PC-9 (cell line): ENCODE measurements at places on chromosomes 11 and 22.

DNA sequence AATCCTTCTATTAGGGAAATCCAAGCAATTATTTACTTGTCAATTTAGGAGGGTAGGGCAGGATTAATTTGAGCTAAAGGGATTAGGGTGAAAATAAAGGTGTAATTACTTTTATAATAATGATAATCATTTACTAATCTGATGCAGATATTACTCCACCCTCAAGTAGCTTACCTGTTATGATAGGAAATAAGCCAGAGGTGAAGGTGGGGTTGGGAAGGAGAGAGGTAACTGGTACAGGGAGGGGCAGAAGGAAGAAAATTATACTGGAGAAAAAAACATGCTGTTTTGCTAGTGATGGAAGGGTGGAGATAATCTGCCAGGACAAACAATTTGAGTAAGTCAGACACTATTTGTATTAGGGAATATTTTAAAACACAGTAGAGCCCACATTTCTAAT, 157.7 kb downstream of the BARX2 start:
- H3K4me3 ChIP-seq, result no peak overlapping the region
- H3K27ac ChIP-seq, result no peak overlapping the region
- 0 out of 2 replicates have a peak, but pooled peaks cover 6% of the 10 kb centered on the region for H3K4me1 ChIP-seq
- H3K27me3 ChIP-seq, result no peaks in the 10 kb centered on the region

- H3K4me1 ChIP-seq, result no peaks in the 10 kb centered on the region
- H3K27me3 ChIP-seq, result no peaks in the 10 kb centered on the region
- H3K27ac ChIP-seq, result no peak overlapping the region
- H3K4me3 ChIP-seq, result no peak overlapping the region
- H3K36me3 ChIP-seq, result no peaks in the 10 kb centered on the region
Observed at GRCh38 chr11:34790620-34791019, 125.6 kb downstream of the APIP start.

- H3K4me3 ChIP-seq, result no peak overlapping the region
- no peaks in the 10 kb centered on the region for H3K36me3 ChIP-seq
- no peak overlapping the region for H3K27ac ChIP-seq
- H3K27me3 ChIP-seq, result no peaks in the 10 kb centered on the region
- H3K4me1 ChIP-seq, result peaks cover 60% of the 10 kb centered on the region
Observed at GRCh38 chr11:16977994-16978315, 36.3 kb downstream of the PLEKHA7 start.

GRCh38 chr11:70851907-70852306, 400.5 kb downstream of the SHANK2 start:
- H3K27me3 ChIP-seq, result no peaks in the 10 kb centered on the region
- no peaks in the 10 kb centered on the region for H3K4me1 ChIP-seq
- H3K36me3 ChIP-seq, result no peaks in the 10 kb centered on the region
- no peak overlapping the region for H3K4me3 ChIP-seq

DNA sequence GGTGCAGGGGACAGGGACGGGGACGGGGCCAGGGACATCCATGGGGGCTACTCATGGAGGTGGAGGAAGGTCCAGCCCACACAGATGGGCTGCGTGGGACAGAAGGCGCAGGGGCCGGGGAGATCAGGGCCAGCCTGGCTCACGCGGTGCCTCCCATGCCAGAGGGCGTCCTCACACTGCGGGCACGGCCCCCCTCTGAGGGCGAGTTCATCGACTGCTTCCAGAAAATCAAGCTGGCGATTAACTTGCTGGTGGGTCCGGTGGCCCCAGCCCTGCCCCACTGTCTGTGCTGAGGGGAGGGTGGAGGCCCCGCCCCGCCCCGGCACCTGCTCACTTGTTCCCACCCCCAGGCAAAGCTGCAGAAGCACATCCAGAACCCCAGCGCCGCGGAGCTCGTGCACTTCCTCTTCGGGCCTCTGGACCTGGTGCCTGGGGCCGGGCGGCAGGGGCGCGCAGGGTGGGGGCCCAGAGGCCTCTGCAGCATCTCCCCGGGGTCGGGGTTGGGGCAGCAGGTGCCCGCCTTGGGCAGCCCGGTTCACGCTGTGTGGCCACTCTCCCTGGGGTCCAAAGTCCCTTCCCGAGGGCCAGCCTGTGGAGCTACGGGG, 15.8 kb downstream of the EPS8L2 start:
- no peaks in the 10 kb centered on the region for H3K36me3 ChIP-seq
- H3K27me3 ChIP-seq, result no peaks in the 10 kb centered on the region
- peaks cover 3% of the 10 kb centered on the region for H3K4me1 ChIP-seq
- no peak for DNase-seq
- H3K4me3 ChIP-seq, result no peak overlapping the region

DNA sequence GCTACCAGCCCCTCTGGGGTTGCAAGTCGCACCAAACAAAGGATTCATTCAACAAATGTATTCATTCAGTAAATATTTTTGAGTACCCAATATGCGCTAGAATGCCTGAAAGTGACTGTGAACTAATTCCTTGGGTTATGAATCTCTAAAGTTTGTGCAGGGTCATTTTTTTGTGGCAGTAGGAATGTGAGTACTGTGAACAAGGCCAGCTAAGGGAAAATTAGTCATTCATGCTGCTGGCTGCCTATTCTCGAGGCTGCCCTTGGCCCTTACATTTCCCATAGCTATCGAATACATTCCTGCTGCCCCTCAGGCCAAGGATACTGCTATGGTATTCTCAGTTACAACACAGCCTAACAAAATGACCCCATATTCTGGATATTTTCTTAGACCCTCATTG, 141.6 kb downstream of the TRPC6 start:
- H3K36me3 ChIP-seq, result no peaks in the 10 kb centered on the region
- H3K27me3 ChIP-seq, result no peaks in the 10 kb centered on the region
- no peak overlapping the region for H3K27ac ChIP-seq
- H3K4me1 ChIP-seq, result no peaks in the 10 kb centered on the region
- no peak for DNase-seq
- H3K4me3 ChIP-seq, result no peak overlapping the region

GRCh38 chr22:46896166-46896565, 133.7 kb downstream of the TBC1D22A start:
- no peaks in the 10 kb centered on the region for H3K27me3 ChIP-seq
- no peak overlapping the region for H3K4me3 ChIP-seq
- no peak for DNase-seq
- 0 out of 2 replicates have a peak, but pooled peaks cover 3% of the 10 kb centered on the region for H3K36me3 ChIP-seq

DNA sequence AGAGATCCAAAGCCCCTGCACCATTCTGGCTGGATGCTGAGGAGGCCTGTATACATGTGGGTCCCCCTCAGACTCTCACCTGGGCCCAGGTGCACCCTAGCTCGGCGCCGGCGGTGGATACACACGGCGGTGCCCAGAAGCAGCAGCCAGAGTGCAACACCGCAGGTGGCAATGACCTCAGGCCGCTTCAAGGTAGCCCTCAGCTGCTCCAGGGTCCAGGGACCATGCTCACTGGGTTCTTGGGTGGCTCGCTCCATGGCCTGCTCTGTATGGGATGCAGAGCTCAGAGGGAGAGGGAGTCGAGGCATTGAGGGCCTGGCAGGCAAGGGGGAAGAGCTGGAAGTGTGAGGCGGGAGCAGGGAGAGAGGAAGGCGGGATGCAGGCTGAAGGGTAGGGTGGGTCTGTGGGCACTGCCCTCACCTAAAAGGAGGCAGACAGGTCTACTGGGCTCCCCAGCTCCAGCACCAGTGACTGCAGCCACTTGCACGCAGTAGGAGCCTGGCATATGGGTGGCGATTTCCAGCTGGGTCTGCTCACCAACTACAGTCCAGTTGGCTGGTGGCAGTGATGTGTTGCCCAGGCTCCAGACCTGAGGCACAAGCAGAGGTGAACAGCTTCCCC, 3.8 kb downstream of the ROBO4 start:
- no peaks in the 10 kb centered on the region for H3K36me3 ChIP-seq
- H3K4me3 ChIP-seq, result no peak overlapping the region
- peaks cover 12% of the 10 kb centered on the region for H3K4me1 ChIP-seq
- no peak for DNase-seq

GRCh38 chr11:114813189-114813718, 134.9 kb downstream of the NXPE2 start:
- no peak overlapping the region for H3K27ac ChIP-seq
- no peak overlapping the region for H3K4me3 ChIP-seq
- no peak for DNase-seq
- H3K27me3 ChIP-seq, result peaks cover 7% of the 10 kb centered on the region; the same call in 1 of the 2 replicates
- H3K36me3 ChIP-seq, result no peaks in the 10 kb centered on the region

GRCh38 chr22:19119949-19120348, 2.3 kb downstream of the DGCR2 start:
- no peaks in the 10 kb centered on the region for H3K27me3 ChIP-seq
- H3K36me3 ChIP-seq, result no peaks in the 10 kb centered on the region
- peaks cover 15% of the 10 kb centered on the region for H3K4me1 ChIP-seq
- H3K27ac ChIP-seq, result no peak overlapping the region
- no peak overlapping the region for H3K4me3 ChIP-seq

GRCh38 chr22:24706732-24707469, 67.6 kb downstream of the PIWIL3 start:
- H3K4me1 ChIP-seq, result no peaks in the 10 kb centered on the region
- H3K27me3 ChIP-seq, result peaks cover 45% of the 10 kb centered on the region
- H3K4me3 ChIP-seq, result no peak overlapping the region
- DNase-seq, result no peak
- H3K36me3 ChIP-seq, result no peaks in the 10 kb centered on the region

GRCh38 chr22:20457506-20458240, 20.0 kb upstream of the SCARF2 start:
- H3K36me3 ChIP-seq, result no peaks in the 10 kb centered on the region
- H3K4me3 ChIP-seq, result no peak overlapping the region
- DNase-seq, result no peak
- no peaks in the 10 kb centered on the region for H3K4me1 ChIP-seq
- H3K27me3 ChIP-seq, result no peaks in the 10 kb centered on the region

- no peaks in the 10 kb centered on the region for H3K27me3 ChIP-seq
- no peaks in the 10 kb centered on the region for H3K36me3 ChIP-seq
- peaks cover 51% of the 10 kb centered on the region for H3K4me1 ChIP-seq
- peak overlapping the region; percentile 2; the same call in 1 of the 2 replicates for H3K4me3 ChIP-seq
- DNase-seq, result no peak
Observed at GRCh38 chr22:39282645-39283321, 36.6 kb downstream of the RPL3 start.

- no peak overlapping the region for H3K27ac ChIP-seq
- DNase-seq, result peak; percentile 12
- no peaks in the 10 kb centered on the region for H3K27me3 ChIP-seq
- H3K36me3 ChIP-seq, result peaks cover 62% of the 10 kb centered on the region
- no peaks in the 10 kb centered on the region for H3K4me1 ChIP-seq
- no peak overlapping the region for H3K4me3 ChIP-seq
Observed at GRCh38 chr22:41273128-41273527, 12.9 kb downstream of the RANGAP1 start.

GRCh38 chr11:133714471-133715375, 130.6 kb downstream of the SPATA19 start:
- H3K27ac ChIP-seq, result no peak overlapping the region
- H3K36me3 ChIP-seq, result no peaks in the 10 kb centered on the region
- no peaks in the 10 kb centered on the region for H3K4me1 ChIP-seq
- H3K27me3 ChIP-seq, result peaks cover 85% of the 10 kb centered on the region

- no peak for DNase-seq
- no peak overlapping the region for H3K4me3 ChIP-seq
- no peaks in the 10 kb centered on the region for H3K27me3 ChIP-seq
- no peaks in the 10 kb centered on the region for H3K36me3 ChIP-seq
- H3K4me1 ChIP-seq, result peaks cover 10% of the 10 kb centered on the region; the same call in 1 of the 2 replicates
Observed at GRCh38 chr22:29096736-29097669, 24.2 kb downstream of the KREMEN1 start.

DNA sequence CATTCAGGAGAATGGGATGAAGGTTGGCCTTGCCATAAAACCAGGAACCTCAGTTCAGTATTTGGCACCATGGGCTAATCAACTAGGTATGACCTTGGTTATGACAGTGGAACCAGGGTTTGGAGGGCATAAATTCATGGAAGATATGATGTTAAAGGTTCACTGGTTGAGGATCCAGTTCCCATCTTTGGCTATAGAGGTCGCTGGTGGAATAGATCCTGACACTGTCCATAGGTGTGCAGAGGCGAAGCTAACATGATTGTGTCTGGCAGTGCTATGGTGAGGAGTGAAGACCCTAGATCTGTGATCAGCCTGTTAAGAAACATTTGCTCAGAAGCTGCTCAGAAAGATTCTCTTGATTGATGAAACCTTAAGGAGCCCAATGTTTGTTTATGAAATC, 5.7 kb downstream of the NF2 start:
- H3K27ac ChIP-seq, result no peak overlapping the region
- peaks cover 18% of the 10 kb centered on the region for H3K4me1 ChIP-seq
- no peak for DNase-seq
- no peaks in the 10 kb centered on the region for H3K27me3 ChIP-seq

GRCh38 chr22:43289531-43289963, 53.6 kb downstream of the SCUBE1 start:
- no peak overlapping the region for H3K4me3 ChIP-seq
- H3K27me3 ChIP-seq, result peaks cover 49% of the 10 kb centered on the region
- no peak for DNase-seq
- H3K36me3 ChIP-seq, result no peaks in the 10 kb centered on the region
- no peak overlapping the region for H3K27ac ChIP-seq

- no peak overlapping the region for H3K27ac ChIP-seq
- 0 out of 2 replicates have a peak, but pooled peaks cover 21% of the 10 kb centered on the region for H3K27me3 ChIP-seq
Observed at GRCh38 chr11:44865866-44866272, 84.8 kb downstream of the TP53I11 start.

DNA sequence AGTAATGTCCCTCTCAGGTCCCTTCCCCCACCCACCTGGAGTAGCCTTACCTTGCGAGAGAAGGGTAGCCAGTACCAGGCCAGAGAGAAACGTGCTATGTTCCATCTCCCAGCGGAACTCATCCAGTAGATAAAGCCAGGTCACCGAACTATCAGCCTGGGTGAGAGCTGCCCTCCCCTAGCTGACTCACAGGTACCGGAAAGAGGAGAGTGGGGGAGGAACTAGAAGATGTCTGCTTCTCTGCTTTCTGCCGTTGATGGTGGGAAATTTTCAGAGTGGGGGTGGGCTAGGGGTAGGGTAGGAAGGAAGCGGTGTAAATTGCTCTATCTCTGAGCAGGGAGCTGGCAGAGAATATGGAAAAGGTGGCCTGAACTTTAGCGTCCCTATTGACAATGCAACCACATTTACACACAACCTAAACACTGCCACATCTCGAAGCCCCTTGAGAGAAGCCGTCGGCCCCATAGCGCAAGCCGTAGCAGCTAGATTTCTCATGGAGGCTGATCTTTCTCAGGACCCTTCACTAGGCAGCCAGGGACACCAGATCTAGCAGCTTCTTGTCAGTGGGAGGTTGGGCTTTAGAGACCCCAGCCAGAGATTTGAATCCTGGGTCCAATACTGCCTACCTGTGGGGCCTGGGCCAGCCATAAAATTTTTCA, at the start of gene CD3D:
CD3D (minus strand) TSS at position 203 of the 659 bp plus-strand sequence; CDS start at position 105, 98 bp downstream.
- no peak within 1 kb of the TSS for H3K27ac ChIP-seq
- H3K27me3 ChIP-seq, result no peaks in the 10 kb centered on the region
- no peak within 1 kb of the TSS for H3K4me3 ChIP-seq
- no peak for DNase-seq
- H3K36me3 ChIP-seq, result no peaks in the 10 kb centered on the region

- peaks cover 74% of the 10 kb centered on the region for H3K27me3 ChIP-seq
- H3K36me3 ChIP-seq, result no peaks in the 10 kb centered on the region
- no peak overlapping the region for H3K4me3 ChIP-seq
- no peak for DNase-seq
- H3K27ac ChIP-seq, result no peak overlapping the region
Observed at GRCh38 chr11:45333001-45333971, 47.1 kb upstream of the SYT13 start.

DNA sequence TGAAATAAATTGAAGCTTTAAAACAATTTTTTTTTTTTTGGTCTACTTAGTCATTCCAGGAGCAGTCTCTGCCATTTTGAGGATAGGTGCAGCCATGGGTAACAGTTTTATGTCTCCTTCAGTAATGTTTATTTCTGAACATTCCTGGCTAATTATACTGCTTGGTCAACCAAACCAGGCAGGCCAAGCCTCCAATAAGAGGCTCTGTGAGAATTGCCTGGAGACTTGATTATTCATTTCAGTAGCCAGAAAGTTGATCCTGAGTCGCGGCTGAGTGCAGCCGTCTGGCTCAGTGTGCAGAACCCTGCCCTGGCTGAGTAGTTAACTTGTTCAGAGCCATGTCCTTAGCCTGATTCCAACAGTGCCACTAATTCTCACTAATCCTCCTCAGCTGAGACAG, 364.0 kb upstream of the FAT3 start:
- H3K4me3 ChIP-seq, result no peak overlapping the region
- H3K36me3 ChIP-seq, result no peaks in the 10 kb centered on the region
- H3K4me1 ChIP-seq, result no peaks in the 10 kb centered on the region
- no peak overlapping the region for H3K27ac ChIP-seq
- no peak for DNase-seq
- no peaks in the 10 kb centered on the region for H3K27me3 ChIP-seq
